ENCODE measurements at places on chromosomes 5 and 9. TPM values are rescaled to one million over a fixed set of nuclear protein-coding genes. Genes with fewer than 3 reads are reported as not detected.

DNA sequence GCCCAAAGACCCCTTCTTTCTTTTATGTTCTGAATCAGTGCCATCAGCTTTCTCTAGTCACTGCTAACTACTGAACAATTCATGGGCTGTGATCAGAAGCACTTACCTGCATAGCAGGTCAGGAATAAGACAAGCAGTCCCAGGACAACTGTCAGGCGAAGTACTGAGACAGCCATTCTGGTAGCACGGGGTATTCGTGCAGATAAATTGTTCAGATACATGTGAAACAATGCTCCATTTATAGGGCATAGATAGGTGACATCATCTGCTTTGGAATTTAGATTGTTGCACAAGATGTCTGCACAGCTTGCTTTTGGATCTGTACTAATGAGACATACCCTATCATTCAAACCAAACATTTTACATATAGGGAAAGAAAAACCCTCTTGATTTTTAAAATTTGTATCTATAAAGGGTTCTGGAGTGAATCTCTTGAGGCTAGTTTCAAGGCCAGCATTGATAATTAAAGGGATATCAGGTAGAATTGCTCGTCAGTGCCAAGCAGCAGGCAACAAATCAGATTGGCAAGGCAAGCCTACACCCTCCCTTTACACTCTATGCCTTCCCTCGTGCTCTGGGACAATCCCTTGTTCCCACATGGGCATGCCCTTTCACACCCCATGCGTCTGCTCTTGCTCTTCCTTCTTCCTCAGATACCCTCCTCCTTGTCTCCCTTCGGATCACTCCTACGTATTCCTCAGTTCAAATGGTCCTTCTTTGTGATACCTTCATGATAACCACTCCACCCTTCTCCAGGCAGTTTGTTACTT is at the start of gene C5orf46:
TSS of gene C5orf46 (minus strand) at position 213 of the 770 bp plus-strand sequence. CDS start at position 176, 37 bp downstream.
- H3K27me3 ChIP-seq, result no peaks in the 10 kb centered on the region
- no peaks in the 10 kb centered on the region for H3K36me3 ChIP-seq
- H3K4me3 ChIP-seq, result no peak within 1 kb of the TSS
- DNase-seq, result no peak
- H3K4me1 ChIP-seq, result no peaks in the 10 kb centered on the region
- H3K27ac ChIP-seq, result no peak within 1 kb of the TSS

DNA sequence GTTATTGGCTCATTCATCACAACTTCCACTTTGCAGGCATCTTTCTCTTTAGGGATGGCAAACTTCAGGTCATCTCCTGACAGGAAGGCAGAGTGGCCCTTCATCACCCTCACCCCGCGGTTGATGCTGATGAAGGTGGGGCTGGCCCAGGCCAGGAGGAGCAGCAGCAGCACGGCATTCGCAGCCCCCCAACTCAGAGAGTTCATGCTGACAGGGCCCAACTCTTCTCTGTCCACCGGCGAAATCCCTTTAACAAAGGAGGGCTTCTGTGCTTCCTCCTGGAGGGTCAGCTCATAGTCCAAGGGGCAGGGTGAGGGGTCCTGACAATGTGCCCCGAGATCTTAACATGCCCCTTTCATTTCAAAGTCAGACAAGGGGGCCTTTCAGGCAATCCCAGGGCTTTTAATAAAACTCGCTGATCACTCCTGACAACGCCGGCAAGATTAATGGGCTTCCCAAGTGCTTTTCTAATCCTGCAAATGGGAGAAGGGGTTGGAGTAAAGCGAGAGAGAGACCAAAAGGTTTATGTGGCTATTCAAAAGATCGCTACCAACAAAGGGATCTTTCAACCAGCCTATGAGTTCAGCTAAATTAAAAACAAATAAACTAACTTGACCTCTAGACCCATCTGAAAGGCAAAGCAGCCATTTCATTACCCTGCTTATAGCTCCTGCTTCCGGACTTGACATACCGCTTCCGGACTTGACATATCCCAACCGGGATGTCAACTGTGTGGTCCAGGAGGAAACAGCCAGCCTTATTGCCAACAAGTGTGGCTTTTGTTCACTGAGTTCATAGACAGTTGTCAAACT is 41.2 kb downstream of the FREM1 start:
- H3K36me3 ChIP-seq, result no peaks in the 10 kb centered on the region
- no peaks in the 10 kb centered on the region for H3K27me3 ChIP-seq
- DNase-seq, result no peak
- no peak overlapping the region for H3K4me3 ChIP-seq

GRCh38 chr5:169934990-169935389 is 45.3 kb downstream of the INSYN2B start:
- DNase-seq, result no peak
- peaks cover 4% of the 10 kb centered on the region for H3K4me1 ChIP-seq
- peaks cover 12% of the 10 kb centered on the region for H3K36me3 ChIP-seq
- no peak overlapping the region for H3K4me3 ChIP-seq
- no peaks in the 10 kb centered on the region for H3K27me3 ChIP-seq
- no peak overlapping the region for H3K27ac ChIP-seq

DNA sequence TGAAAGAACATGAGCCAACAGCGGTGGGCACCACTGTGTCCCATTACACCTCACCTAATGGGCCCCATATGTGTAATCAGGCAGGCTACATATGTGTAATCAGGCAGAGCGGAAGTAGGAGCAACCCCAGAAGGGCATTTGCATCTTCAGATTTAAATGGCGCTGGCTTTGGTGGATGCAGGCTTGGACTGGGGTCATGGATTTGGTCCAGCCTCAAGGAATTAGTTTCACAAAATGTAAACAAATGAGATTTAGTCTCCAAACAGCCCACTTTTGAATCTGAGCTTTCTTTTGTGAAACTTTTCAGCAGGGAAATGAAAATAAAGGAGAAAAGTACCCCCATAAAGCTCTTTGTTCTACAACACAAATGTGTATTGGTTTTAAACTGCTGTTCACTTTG is 161.3 kb downstream of the LPAR1 start:
- no peak overlapping the region for H3K27ac ChIP-seq
- DNase-seq, result no peak

DNA sequence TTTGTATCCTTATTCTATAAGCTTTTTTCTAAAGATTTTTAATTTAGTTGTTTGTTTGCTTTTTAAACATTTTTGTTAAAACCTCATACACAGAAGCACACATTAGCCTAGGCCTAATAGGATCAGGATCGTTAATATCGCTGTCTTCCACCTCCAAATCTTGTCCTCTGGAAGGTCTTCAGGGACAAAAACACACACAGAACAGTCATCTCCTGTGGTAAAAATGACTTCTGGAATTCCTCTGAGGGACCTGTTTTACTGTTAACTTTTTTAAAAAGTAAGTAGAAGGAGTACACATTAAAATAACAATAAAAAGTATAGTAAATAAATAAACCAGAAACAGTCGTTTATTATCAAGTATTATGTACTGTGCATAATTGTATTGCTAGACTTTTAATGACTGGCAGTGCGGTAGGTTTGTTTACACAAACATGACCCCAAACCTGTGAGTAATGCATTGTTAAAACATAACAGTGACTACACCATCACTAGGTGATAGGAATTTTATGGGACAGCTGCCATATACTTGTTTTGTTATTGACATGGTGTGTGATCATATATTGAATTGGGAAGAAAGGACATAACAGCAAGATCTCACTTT is 109.6 kb downstream of the ZCCHC7 start:
- no peak overlapping the region for H3K27ac ChIP-seq
- DNase-seq, result no peak
- peaks cover 6% of the 10 kb centered on the region for H3K36me3 ChIP-seq
- no peaks in the 10 kb centered on the region for H3K27me3 ChIP-seq
- no peaks in the 10 kb centered on the region for H3K4me1 ChIP-seq

GRCh38 chr9:112581469-112582176 is 95.0 kb downstream of the KIAA1958 start:
- no peaks in the 10 kb centered on the region for H3K36me3 ChIP-seq
- H3K4me1 ChIP-seq, result no peaks in the 10 kb centered on the region

GRCh38 chr9:37668116-37668601 is 17.4 kb downstream of the FRMPD1 start:
- H3K36me3 ChIP-seq, result no peaks in the 10 kb centered on the region
- H3K27ac ChIP-seq, result no peak overlapping the region
- H3K27me3 ChIP-seq, result peaks cover 12% of the 10 kb centered on the region
- no peak overlapping the region for H3K4me3 ChIP-seq
- no peaks in the 10 kb centered on the region for H3K4me1 ChIP-seq
- DNase-seq, result no peak

GRCh38 chr9:124349675-124350493 is 65.4 kb downstream of the PSMB7 start:
- H3K4me1 ChIP-seq, result no peaks in the 10 kb centered on the region
- H3K27me3 ChIP-seq, result no peaks in the 10 kb centered on the region
- no peak overlapping the region for H3K27ac ChIP-seq
- H3K4me3 ChIP-seq, result no peak overlapping the region

GRCh38 chr9:88529496-88529895 is 5.5 kb upstream of the NXNL2 start:
- H3K4me3 ChIP-seq, result no peak overlapping the region
- H3K27me3 ChIP-seq, result no peaks in the 10 kb centered on the region
- no peaks in the 10 kb centered on the region for H3K36me3 ChIP-seq
- no peak for DNase-seq
- H3K4me1 ChIP-seq, result no peaks in the 10 kb centered on the region

- H3K27me3 ChIP-seq, result no peaks in the 10 kb centered on the region
- no peak overlapping the region for H3K4me3 ChIP-seq
- H3K27ac ChIP-seq, result no peak overlapping the region
- no peaks in the 10 kb centered on the region for H3K4me1 ChIP-seq
- no peaks in the 10 kb centered on the region for H3K36me3 ChIP-seq
These were observed 238.0 kb downstream of the HSPA4 start for GRCh38 chr5:133289686-133290367.

GRCh38 chr9:93392974-93393373 is 58.5 kb upstream of the FAM120A start:
- no peaks in the 10 kb centered on the region for H3K36me3 ChIP-seq
- no peak overlapping the region for H3K27ac ChIP-seq
- 0 out of 2 replicates have a peak, but pooled peaks cover 2% of the 10 kb centered on the region for H3K27me3 ChIP-seq
- no peak for DNase-seq

DNA sequence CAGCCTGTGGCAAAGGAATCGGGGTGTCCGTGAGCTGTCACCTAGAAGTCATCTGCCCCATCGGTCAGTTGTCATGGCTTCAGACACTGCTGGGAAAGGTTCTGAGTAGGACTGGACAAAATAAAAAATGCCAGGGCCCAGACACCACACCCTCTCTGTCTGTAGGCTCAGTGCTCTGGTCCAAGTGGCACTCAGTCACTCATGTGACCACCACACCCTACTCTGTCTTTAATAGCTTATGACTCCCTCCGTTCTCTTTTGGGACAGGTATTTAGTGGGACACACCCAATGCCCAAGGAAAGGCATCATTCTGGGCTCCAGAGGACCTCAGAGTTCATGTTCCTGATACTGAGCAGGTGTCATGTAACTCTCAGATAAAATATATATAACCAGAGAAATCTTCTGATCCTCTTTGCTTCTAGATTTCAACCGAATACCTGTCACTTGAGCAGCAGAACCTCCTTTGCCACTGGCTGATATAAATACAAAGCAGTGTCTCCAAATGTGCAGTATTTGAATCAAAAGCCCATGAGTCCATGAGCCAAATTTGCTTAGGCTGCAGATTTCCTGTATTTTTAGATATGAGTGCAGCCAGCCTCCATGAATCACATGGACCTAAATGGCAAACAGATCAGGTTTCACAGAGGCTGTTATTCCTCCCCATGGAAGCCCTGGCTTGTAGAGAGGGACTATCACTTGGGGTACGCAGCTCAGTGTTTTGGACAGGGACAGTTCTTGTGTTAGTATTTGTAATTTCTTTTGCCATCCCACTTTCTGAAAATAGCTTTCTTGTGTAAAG is 272.0 kb downstream of the ARHGAP26 start:
- peaks cover 21% of the 10 kb centered on the region for H3K4me1 ChIP-seq
- no peaks in the 10 kb centered on the region for H3K27me3 ChIP-seq

- no peaks in the 10 kb centered on the region for H3K36me3 ChIP-seq
- no peak for DNase-seq
- H3K27me3 ChIP-seq, result no peaks in the 10 kb centered on the region
These were observed 171.8 kb upstream of the RAI14 start for GRCh38 chr5:34484216-34484920.

DNA sequence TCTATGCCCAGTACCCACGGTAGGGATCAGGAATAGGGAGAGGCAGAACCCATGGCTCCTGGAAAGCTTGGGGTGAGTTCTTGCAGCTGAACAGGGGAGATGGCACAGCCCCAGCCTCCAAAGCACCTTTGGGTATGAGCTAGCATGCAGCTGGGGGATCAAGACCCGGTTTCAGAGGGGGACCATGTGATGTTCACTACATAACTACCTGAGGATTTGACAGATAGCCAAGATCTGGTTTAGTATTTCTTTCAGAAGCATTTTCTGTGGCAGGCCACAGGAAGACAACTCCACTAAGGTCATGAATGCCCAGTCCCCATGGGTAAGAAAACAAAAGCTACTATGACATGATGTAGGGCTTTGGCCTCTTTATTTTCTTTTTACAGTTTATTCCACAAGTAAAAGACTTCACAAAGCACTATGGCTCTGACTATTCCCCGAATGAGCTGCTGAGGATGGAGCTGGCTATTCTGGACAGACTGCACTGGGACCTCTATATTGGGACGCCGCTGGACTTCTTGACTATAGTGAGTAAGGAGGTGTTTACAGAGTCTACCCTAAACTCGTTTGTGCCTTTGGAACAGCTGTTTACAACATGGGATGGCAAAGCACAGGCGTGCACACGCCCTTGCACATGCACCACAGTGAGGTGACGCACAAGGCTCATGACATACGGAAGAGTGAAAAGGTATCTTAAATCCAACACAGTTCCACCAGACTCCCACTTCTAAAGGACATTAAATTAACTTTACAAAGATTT is 3.4 kb downstream of the CCNI2 start:
- peak overlapping the region; percentile 32 for H3K27ac ChIP-seq
- no peak overlapping the region for H3K4me3 ChIP-seq
- H3K4me1 ChIP-seq, result peaks cover 25% of the 10 kb centered on the region
- H3K36me3 ChIP-seq, result no peaks in the 10 kb centered on the region

Gene SLC1A3
- total RNA-seq, result 3.4 TPM

Gene PRRC2B
- total RNA-seq, result 155 TPM

Gene TEK
- not detected for total RNA-seq

Gene PDZD2
- 0.13 TPM for total RNA-seq

Gene ELAVL2
- 1.3 TPM for total RNA-seq

Gene STPG3
- total RNA-seq, result not detected

Gene TPPP
- not detected for total RNA-seq

Gene FKTN
- total RNA-seq, result 11.9 TPM

Gene TMEM215
- total RNA-seq, result not detected

Data from GM12878 (cell line).